ENCODE measurements at places on chromosomes 7 and 10.

DNA sequence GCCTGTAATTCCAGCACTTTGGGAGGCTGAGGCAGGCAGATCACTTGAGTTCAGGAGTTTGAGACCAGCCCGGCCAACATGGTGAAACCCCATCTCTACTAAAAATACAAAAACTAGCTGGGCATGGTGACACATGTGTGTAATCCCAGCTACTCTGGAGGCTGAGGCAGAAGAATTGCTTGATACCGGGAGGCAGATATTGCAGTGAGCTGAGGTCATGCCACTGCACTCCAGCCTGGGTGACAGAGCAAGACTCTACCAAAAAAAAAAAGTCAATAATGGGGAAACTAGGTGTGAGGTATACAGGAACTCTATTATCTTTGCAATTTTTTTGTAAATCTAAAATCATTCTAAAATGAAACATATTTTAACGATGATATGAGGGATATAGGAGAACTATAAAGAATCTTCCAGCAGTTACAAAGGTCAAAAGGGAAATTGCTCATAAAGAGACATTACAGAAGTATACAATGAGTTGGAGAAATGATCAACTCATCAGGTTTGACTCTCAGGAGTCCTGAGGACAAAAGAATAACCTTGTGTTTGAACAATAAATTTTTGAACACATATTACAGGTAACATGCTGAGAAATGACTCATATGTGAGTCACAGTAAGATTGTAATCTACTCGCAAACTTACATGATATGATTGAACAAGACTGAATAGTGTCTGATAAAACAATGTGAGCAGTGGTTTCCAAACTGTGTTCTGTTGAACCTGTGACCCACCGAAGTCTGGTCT, 272.6 kb downstream of the FGFR2 start:
- DNase-seq = no peak

GRCh38 chr10:110192552-110192951, 14.9 kb upstream of the MXI1 start:
- no peak for DNase-seq

DNA sequence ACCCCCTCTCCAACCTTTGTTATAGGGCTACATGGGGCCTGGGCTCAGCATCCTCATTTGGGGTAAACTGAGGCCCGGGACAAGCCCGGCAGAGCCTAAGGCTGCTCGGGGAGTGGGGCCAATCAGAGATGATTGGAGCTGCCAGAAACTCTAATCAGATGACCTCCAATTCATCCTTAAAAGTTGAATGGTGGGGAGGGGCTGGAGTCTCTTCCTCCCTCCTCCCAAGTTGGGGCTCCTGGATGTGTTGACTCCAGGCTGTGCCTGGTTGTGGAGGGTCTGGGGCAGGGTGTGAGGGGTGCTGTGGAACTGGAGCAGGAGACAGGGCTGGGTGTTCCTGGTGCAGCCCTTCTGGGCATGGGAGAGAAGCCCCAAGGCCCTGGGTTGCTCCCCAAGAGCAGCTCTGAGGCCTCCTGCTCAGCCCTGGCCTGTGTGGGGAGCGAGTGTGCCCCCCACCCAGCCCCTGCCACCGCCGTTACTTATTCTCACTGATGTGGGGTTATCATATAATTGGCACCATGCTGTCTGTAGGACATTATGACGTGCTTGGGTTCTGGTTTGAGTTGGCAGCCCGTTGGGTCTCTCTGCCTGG, 2.2 kb downstream of the BHLHA15 start:
- DNase-seq = no peak

GRCh38 chr7:136652635-136653370, 215.6 kb upstream of the CHRM2 start:
- DNase-seq = no peak

DNA sequence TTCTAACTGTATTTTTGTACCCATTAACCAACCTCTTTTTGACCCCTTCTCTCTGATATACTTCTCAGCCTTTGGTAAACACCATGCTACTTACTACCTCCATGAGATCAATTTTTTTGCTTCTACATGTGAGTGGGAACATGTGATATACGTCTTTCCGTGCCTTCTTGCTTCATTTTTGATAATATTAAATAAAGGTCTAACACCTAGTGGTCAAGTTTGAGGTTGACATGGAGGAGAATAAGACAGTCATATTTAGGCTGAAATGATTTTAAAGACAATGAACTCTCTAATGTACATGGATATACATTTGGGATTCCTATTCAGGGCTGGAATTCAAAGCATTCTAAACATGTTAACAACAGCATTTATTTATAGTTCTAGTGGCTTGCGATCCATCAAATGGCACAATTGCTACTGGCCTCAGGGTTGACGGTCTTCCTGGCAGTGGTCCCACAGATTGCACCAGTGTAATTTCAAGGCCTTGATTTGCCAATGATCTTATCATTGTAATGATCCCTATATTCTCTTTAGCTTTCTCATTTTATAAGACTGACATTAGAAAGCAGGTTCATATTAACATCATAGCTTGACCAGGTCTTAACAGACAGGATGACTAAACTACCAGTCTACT, 315.9 kb upstream of the ETV1 start:
- DNase-seq = no peak

- peak; percentile 31 for DNase-seq
These were observed 45.1 kb downstream of the ST8SIA6 start for GRCh38 chr10:17409170-17409733.

- DNase-seq = no peak
These were observed 87.9 kb downstream of the SVIL start for GRCh38 chr10:29546773-29547313.

- no peak for DNase-seq
These were observed 3.1 kb downstream of the PCOLCE start for GRCh38 chr7:100604976-100605911.

DNA sequence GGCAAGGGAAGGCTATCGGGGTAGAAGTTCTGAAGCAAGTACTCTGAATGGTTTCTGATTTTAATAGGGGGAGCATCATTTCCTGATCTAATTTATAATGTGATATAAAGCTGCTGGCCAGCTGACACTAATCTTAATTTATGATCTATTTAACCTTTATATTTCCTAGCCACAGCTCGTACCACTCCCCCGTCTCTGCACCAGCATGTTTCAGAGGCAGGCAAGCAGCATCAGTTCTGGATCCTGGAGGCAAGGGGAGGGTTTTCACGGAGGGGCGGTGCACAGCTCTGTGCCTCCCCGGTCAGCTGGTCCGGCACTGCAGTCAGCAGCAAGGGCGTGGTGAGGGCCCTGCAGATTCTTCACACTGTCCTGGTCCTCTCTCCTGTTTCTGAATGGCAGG, 30.0 kb downstream of the MGMT start:
- no peak for DNase-seq

GRCh38 chr7:50735333-50735732, 47.4 kb downstream of the GRB10 start:
- DNase-seq = no peak

- DNase-seq = no peak
These were observed 215.7 kb upstream of the HABP2 start for GRCh38 chr10:113337142-113337541.

DNA sequence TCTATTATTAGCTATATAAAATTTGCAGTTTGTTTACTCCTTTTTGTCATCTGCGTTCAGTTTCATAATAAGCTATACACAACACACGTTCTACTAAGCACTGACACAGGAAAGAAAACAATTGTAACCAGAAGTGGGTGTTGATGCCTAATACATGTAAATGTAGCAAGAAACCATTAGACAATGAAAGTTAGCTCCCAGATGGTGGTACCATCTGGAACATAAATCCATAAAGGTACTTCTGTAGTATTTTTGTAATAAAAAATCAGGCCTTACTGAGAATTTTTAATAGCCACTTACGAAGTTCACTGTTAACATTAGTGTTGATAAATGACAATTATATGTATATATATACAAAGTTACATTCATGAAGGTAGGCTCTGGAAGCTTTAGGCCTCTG, 194.7 kb downstream of the KCND2 start:
- DNase-seq = no peak

DNA sequence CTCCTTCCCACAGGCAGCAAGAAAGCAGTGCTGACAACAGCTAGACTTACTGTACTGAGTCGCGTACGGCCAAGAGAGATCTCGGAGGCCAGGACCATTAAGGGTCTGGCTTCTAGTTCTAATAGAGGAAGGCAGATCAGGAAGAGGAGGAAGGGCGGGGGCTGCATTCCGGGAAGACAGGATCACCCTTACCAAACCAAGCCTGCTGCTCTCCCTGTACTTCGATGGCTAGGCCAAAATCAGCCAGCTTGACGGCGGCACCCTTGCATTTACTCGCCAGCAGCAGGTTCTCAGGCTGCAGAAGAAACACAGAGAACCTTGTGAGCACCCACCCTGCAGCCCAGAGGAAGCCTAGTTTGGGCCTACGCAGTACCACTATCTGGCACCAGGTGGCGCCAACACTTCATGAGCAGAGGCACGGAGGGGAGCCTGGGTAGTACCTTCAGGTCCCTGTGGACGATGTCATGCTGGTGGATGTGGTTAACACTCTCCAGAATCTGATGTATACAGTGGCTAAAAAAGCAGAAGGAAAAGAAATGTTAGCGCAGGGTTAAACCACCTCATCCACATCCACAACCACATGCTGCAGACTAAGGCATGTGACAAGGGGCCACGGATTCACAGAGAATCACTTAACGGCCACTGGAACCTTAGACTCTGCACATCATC, 25.4 kb downstream of the CAMK2G start:
- DNase-seq = peak; percentile 94
